ENCODE measurements at places on chromosomes 7 and 10.

DNA sequence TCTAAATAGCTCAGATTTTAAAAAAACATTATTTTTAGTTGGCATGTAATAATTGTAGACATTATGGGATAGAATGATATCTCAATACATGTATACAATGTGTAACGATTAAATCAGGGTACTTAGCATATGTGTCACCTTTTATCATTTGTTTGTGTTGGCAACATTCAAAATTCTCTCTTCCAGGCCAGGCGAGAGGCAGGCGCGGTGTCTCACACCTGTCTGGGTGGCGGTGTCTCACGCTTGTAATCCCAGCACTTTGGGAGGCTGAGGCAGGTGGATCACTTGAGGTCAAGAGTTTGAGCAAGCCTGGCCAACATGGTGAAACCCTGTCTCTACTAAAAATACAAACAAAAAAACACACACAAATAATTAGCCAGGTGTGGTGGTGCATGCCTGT, 151.7 kb downstream of the RTKN2 start:
- DNase-seq: peak; percentile 57

GRCh38 chr10:97538839-97539238, 33.7 kb upstream of the ANKRD2 start:
- no peak for DNase-seq

DNA sequence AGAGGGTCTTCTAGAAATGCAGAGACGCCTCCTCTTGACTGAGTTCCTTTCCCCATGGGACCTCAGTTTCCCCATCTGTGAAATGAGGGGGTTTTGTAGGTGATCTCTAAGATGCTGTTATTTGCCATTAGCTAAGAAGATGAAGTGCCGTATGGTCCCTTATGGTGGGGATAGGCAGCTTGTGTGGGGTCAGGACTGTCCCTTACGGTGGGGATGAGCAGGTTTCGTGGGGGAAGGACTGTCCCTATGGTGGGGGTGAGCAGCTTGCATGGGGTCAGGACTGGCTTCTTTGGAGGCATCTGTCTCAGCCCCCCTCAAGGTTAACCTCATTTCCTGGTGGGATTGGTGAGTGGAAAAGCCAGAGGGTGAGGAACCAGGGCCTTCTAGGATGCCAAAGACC, 148.3 kb upstream of the GPR26 start:
- DNase-seq: no peak

DNA sequence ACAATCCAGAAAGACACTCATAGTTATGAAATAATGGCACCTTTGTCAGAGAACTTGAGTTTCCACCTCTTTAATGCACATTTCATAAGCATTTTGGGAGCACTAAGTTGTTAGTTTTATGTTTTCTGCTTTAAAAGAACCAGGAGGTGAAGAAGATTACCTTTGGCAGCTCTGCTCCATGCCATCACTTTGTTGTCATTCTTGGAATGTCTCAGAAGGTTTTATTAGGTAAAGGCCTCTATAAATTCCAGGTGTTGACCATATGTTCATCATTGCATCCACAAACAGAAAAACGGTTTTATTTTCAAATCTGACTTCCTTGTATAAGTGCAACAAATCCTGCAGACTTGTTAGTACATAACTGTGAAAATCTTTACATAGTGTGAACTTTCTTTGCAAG, 424.8 kb downstream of the MDFIC start:
- DNase-seq: no peak

- no peak for DNase-seq
These were observed 116.3 kb downstream of the MLLT10 start for GRCh38 chr10:21650353-21650752.

GRCh38 chr7:70700941-70701425, 431.0 kb upstream of the GALNT17 start:
- DNase-seq: no peak

DNA sequence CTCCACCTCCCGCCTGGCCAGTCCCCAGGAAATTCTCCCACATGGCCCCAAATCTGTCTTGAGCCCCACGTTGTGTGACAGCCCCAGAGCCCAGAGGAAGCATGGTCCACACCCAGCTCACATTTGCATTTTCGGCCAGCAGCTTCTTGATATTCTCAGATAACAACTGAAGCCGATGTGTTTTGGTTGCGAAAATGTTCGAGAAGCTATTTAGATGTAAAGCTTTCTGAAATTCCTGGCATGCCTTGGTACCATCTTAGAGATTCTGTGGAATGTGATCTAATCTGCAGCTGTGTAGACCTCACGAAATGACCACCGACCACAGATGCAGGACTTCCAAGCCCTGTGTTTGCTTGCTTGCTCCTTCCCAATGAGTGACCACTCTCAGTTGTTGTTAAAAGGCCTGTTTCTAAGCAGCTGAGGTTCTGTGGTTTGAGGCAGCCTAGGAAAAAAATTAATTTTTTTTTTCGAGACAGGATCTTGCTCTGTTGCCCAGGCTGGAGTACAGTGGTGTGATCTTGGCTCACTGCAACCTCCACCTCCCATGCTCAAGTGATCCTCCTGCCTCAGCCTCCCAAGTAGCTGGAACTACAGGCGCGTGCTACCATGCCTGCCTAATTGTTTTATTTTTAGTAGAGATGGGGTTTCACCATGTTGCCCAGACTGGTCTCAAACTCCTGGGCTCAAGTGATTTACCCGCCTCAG, 8.8 kb downstream of the SLC4A2 start:
- DNase-seq: no peak

GRCh38 chr10:133110609-133111275, 23.0 kb downstream of the ADGRA1 start:
- no peak for DNase-seq

DNA sequence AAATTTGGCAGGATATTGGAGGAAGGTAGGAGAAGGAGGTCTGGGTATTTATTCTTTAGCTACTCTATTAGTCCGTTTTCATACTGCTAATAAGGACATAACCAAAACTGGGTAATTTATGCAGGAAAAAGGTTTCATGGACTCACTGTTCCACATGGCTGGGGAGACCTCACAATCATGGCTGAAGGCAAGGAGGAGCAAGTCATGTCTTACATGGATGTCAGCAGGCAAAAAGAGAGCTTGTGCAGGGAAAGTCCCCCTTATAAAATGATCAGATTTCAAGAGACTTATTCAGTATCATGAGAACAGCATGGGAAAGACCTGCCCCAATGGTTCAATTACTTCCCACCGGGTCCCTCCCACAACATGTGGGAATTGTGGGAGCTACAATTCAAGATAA, 1.9 kb upstream of the INMT start:
- no peak for DNase-seq

- peak; percentile 51 for DNase-seq
These were observed 78.1 kb upstream of the RHEB start for GRCh38 chr7:151597541-151598444.

DNA sequence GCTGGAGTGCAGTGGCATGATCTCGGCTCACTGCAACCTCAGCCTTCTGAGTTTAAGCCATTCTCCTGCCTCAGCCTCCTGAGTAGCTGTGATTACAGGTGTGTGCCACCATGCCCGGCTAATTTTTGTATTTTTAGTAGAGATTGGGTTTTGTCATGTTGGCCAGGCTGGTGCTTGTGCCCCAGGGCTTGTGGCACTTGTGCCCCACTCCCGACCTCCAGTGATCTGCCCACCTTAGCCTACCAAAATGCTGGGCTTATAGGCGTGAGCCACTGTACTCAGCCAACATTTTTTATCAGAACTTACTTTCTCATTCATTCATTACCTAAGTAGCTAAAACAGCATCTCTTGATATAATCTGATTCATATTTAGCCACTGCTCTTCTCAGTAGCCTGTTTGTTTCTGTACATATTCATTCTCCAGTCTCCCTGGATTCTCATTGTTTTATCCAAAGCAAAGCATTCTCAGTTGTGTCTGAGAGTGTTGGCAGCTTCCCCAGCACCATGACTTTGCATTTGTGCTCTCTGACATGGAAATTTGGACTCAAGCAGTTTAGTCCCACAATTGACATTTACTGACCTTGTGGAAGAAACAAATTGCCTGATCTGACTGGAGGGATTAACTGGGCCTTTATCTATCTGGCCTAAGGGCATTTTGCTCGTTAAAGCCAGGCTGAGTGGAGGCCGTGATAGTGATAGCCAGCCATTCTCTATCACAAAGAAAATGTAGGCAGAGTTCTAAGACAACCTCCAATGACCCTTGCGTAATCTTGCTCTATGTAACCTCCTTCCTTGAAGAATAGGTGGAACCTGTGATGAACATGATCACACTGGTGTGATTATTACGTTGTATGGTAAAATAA, 44.9 kb downstream of the AKR1B15 start:
- no peak for DNase-seq

DNA sequence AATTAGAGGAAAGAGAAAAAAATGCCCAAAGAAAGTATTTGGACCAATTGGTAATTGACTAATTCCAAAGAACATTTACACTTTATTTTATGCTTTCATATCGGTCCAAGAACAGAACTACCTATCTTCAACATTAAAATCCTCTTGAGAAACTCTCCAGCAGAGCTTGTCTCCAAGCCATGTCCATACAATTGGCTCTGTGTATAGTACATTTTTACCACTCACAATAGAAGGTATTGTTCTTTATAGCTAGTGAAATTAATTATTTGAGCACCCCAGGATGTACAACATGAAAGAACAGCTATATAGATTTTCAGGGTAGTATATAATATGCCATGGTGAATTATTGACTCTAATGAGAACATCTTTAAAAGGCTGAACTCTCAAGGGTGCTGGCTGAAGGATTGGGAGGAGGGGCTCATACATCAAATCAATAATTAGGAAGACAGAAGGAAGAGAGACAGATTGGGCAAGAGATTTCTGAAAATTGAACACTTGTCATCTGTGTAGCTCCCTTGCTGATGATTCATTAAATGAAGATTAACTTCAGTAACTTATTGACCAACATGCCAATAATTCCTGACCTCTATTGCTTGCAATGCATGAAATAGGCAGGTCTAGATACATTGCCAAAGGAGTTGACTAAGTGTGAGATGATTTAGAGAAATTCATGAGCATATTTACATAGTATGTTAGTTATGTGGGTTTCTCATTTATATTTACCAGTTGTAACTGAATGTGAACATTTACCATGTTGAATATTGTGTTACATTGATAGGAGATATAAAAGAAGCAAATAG, 249.7 kb downstream of the MTERF1 start:
- no peak for DNase-seq

- no peak for DNase-seq
These were observed 54.6 kb downstream of the HACD1 start for GRCh38 chr10:17562614-17563013.

DNA sequence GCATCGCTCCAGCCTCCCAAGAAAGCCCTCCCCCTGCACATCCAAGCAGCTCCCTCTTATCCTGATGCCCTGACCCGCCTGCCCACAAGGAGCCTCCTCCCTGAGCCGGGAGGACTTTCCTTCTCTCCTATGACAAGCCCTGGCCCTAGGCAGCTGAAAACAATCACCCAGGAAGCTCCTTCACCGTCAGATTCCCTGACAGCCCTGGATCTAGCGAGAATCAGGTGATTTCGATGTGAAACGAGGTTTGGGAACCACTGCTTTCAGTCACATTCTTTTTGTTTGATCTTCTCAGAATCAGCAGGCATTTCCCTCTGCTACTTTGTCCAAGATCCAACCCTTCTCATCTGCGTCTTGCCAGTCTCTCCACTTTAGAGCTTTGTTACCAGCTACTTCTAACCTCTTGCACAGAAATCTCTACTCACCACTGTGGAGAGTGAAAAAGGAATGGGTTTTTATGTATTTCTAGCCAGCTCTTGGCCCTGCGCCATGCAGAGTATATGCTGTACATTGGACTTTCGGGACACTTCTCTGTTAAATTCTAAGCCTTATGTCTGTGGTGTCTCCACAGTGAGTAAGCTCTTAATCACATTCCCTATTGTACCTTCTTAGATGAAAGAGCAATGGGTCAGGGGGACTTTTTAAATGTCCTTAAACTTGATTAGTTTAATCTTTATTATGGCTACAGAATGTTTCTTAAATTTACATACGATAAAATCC, 253.2 kb upstream of the C7orf33 start:
- no peak for DNase-seq

DNA sequence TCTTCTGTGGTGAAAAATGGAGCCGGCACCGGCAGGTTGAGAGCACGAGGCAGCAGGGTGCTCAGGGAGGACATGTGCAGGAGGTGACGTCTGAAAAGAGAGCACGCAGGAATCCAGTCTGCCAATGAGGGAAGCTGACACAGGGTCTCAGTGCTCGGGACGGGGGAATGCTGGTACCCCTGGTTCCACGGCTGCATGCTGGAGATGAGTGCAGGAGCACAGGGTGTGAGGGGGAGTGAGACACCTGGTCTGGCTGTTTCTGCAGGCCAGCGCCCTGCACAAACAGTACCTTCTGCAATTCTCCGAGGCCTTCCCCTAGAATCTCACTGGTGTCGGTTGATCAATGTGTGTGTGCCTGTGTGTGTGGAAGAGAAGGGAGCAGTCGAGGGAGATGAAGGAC, 72.7 kb downstream of the VOPP1 start:
- no peak for DNase-seq

DNA sequence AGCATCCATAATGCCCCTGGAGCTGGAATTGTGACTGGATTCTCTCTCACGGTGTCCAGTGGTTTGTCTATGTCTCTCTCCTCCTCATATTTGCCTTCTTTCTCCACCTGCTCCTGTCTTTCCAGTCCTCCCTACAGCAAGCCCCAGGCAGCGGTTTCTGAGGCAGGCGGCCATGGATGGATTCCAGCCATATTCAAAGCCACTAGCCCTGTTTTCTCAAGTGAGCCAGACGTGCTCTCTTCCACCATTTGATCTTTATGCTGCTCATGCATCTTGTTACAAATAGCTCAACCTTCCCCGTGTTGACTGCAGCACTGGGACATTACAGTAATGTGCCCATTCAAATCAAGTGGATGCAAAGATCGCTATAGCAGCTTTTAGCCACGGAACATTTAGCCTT, 387.2 kb upstream of the PODXL start:
- DNase-seq: no peak

GRCh38 chr7:30276203-30276900, 8.0 kb upstream of the ZNRF2 start:
- peak; percentile 69 for DNase-seq

GRCh38 chr10:28354511-28354910, 51.6 kb upstream of the MPP7 start:
- DNase-seq: no peak

Measured in Calu3 (cell line).